ENCODE measurements at places on chromosomes 6 and 20.

DNA sequence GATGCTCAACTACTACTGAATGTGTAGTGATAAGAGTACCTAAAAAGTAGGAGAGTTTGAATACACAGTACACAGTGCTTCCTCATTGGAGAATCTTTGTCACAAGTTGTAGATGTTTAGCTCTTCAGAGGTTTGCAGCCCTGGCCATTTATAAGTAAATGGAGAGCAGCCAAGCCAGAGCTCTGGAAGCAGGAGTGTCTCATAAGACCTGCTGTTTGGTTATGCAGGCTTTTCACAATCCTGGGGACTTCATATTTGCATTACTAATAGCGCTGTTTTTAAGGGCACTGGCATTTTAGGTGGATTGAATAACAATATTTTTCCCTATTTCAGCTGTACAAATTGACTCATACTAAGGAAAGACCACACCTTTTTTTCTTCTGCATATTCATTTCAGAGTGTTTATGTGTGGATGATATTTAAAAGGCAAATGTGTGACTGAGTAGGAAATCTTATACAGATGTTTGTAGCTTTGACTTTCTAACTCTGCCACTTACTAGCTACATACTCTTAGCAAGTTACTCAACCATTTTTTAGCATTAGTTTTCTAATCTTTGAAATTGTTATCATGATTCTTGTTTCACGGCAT lies 730.5 kb upstream of the MAP3K7 start:
- DNase-seq = no peak

DNA sequence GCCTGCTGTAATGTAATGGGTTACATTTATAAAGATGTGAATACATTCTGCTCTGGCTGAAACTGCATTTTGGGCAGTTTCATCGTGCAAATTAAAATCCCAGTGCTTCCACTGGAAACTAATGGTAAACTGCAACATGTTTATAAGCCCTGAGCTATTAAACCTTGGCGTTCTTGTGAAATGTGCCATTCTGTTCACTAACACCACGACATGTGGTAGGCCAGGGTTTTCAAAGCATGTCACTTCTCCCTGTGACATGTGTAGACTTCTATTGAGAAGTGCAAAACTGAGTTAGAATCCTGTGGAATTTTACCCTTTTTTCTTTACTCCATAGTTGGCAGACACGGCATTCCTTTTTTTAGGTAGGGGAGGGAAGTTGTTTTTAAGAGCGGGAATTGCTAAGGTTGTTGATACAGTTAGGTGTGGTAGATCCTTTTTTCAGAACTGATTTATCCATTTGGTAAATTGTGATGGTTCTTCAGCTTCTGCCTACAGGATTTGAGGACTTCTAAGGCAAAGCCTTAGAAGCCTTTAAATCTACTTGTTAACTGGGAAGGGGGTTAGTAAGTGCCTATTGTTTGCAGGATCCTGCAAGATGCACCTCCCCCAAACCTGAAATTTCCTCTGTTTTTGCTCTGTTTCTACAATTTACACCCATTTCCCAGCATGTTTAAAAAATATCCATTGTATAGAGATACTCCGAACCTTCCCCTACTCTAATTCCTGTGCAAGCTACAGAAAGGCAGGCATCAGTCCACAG lies 4.2 kb downstream of the SASH1 start:
- no peak for DNase-seq

GRCh38 chr6:159602431-159603041 lies 90.5 kb downstream of the SOD2 start:
- DNase-seq = no peak

GRCh38 chr20:6212903-6213302 lies 90.1 kb upstream of the FERMT1 start:
- DNase-seq = no peak

- DNase-seq = no peak
These were observed 159.7 kb downstream of the GMDS start for GRCh38 chr6:2085657-2086056.

- no peak for DNase-seq
These were observed 636.5 kb upstream of the PTCHD4 start for GRCh38 chr6:48747471-48747870.

- DNase-seq = no peak
These were observed 531.4 kb upstream of the RNF217 start for GRCh38 chr6:124430740-124431318.

DNA sequence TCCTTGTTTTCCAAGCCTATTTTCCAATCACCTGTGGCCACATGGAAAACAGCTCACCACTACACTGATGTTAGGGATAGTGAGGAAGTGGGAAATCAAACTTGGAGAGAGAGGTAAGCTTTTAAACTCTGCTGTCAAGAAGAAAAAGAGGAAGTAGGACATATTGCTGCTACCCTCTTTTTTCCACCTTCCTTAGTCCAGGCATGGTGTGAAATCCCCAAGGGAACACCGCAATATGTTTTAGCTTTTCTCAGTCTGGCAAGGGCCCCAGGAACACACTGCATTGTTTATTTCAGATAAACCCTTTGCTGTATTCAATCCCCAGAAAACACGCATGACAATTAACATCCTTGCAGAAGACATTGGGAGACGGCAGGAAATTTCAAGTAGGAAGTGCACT lies 61.3 kb downstream of the HS3ST5 start:
- no peak for DNase-seq

GRCh38 chr6:87755708-87756671 lies 54.0 kb upstream of the AKIRIN2 start:
- DNase-seq = no peak

- no peak for DNase-seq
These were observed 18.1 kb upstream of the FERMT1 start for GRCh38 chr20:6140947-6141346.

DNA sequence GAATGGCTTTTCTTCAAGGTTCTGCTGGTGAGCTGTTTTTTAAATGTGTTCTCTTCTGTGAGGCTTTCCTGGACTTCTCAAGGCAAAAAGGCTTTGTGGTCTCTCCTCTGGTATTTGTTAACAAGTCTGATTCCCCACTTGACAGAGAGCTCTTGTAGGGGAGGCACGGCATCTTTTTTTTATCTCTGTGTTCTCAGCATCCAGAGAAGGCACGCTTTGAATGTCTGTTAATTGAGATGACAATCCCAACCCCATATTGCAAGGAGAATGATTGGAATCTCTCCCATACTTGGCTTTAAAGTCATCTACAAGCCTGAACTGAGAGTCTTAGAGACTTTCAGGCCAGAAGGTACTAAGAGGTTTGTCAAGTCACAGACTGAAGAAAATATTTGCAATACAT lies 22.6 kb downstream of the EDN1 start:
- no peak for DNase-seq

DNA sequence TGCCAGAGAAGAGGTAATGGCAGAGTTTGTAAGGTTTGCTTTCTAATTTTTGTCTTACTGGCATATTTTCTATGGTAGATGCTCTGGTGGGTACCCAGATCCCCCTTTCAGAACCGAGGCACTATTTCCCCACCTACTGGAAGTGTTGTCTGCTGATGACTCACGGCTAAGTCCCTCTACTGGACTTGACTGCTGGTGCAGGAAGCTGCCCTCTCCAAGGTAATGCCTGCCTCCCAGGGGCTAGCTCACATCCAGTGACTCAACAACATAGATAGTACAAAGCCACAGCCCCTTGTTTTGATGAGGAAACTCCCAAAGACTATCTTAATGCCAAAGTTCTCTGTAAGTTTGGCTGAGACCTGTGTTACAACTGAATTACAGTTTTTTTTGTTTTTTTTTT lies 285.4 kb upstream of the FLRT3 start:
- no peak for DNase-seq
